Urinary bladder (tissue), 4 donors: ENCODE measurements at places on chromosomes 16 and 17.

- DNase-seq, result no peak
Measured at GRCh38 chr17:81063106-81064093, 28.4 kb downstream of the BAIAP2 start.

DNA sequence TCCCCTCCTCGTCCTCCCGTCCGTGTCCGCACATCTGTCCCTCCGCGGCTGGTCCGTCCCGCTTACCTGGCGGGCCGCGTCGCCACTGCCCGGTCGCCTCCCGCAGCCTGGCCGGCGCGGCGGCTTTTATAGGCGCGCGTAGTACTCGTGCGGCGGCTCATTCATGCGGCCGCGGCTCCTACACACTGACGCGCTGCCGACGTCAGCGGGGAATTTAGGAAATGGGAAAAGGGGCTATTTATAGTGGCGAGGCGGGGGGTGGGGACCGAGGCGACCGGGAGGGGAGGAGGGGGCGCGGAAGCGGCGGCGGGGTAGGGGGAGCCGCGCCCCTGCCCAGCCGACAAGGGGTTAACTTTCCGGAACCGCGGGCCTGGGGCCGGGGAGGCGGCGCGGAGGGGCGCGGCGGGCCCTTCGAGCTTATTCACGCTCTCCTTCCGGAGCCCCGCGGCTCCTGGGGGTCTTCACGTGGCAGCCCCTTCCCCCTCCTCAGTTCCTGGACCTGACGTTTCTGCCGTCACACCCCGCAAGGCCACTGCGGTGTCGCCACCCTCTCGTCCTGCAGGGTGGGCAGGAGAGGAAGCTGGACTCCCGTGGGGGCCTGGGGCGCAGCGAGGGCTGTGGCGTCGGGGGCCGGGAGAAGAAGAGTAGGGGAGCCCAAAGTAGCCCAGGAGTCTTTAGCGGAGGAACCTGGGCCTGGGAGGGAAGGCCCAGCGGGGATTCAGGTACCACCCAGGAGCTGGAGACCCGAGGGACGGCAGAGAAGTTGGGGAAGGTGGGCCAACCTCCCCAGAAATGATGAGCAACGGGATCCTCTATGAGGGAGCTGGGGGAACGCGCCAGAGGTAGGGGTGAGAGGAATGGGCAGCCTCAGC, 3.6 kb upstream of the HIC1 start:
- DNase-seq, result no peak

DNA sequence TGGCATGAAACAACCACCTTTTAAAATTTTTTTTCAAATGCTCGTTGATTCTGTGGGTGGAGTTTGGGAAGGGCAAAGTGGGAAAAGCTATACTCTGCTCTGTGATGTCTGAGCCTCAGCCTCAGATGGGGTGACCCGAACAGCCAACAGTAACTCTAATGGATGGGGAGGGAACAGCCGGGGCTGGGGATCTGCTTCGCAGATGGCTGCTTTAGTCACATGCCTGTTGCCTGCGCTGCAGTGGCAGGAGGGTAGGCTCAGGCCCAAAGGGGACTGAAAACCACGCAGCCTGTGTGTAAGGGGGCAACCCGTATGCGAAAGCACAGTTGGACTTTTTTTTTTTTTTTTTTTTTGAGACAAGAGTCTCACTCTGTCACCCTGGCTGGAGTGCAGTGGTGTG, 14.9 kb upstream of the MAPK3 start:
- no peak for DNase-seq

DNA sequence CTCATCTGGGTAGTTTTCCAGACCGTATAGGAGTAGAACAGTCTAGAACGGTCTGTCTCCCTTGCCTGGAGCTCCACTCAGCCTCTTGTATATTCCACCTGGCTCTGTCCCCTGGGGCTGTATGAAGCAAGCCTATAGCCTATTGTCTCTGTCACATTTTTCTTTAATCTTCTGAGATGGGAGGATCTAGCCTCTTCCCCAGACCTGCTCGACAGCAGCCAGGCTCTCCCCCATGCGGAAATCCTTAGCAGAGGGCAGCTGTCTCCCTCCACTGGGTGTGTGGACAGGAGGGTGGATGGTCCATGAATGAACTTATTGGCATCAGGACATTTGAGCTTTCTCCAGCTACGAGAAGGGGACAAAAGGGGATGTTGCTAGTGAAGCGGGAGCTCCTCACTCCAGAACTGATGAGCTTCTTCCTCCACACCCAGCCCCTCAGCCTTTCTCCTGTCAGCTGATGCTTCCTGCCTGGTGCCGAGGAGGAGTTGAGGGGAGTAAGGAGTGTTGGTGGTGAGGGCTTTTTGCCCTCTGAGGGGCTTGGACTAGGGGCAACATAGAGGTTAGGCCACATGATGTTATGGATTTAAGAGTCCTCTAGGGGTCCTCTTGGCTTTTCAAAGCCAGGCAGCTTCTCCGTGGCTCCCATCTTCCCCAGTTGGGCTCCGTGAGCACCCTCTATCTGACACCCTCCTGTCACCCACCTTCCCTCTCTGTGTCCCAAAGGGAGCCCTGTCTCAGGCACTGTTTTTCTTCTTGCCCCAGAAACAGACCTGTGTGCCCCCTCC, 28.0 kb downstream of the ARHGAP23 start:
- DNase-seq, result no peak

GRCh38 chr16:66706506-66706880, 9.9 kb upstream of the CMTM4 start:
- no peak for DNase-seq
